ENCODE measurements at places on chromosomes 6 and 20.

DNA sequence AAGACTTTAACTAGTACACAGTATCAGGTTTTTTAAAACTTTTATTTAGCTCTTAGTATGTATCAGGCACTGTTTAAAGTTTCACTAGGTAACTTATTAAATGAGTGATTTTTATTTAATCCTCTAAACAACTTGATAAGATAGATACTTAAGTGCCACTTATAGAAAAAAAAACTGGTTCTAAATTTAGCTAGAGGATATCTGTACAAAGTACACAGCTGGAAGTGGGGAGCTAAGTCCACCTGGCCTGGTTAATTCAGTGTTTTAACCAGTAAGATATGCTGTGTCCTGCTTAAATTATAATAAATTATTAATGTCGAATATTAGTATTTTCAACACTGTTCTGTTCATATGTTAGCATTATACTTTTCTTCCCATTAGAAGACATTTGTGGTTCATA lies 37.5 kb downstream of the SYCP2 start:
- DNase-seq = no peak

DNA sequence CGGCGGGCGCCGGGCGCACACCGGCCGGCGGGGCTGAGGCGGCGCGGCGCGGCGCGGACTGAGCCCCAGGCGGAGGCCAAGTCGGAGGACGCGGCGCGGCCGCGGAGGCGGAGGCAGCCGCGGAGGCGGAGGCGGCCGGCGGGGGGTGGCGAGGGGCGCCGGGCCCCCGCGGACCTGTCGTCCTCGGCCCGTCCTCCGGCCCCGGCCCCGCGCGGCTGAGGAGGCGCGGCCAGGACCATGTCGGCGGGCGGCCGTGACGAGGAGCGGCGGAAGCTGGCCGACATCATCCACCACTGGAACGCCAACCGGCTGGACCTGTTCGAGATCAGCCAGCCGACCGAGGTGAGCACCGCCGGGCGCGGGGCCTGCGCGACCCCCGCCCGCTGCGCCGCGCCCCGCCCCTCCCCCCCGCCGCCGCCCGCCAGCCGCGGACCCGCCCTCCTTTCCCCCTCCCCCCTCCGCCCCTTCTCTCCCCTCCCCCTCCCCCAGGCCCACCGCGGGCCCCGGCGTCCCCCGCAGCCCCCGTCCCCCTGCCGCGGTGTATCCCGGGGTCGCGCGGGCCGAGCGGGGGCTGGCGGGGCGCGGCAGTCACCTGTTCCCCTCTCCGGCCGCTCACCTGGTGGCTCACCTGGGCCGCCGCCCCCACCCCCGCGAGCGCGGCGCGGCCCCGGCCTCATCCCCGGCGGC lies at the start of gene AFDN:
Gene AFDN (plus strand): TSS at position 16 of the 687 bp plus-strand sequence. CDS start 222 bp downstream, at position 238.
- DNase-seq = no peak

- no peak for DNase-seq
Observed at GRCh38 chr6:56890683-56891429, 64.1 kb upstream of the BEND6 start.

- peak; percentile 84 for DNase-seq
Observed at GRCh38 chr20:51541189-51542032, 1.1 kb downstream of the NFATC2 start.

GRCh38 chr6:34524971-34525370 lies 31.2 kb downstream of the SPDEF start:
- DNase-seq = no peak

All from sciatic nerve (tissue), 2 donors.